Ureter (tissue), 1 donor: ENCODE measurements at places on chromosomes 6 and 20. TPM values are rescaled to one million over a fixed set of nuclear protein-coding genes. Genes with fewer than 3 reads are reported as not detected.

MTRF1L gene
- total RNA-seq, result 16.0 TPM

HDGFL1 gene
- not detected for total RNA-seq

CAP2 gene
- total RNA-seq, result 20.7 TPM

OSER1 gene
- 24.4 TPM for total RNA-seq

TMC2 gene
- total RNA-seq, result not detected

CTSZ gene
- total RNA-seq, result 116 TPM

SLC17A1 gene
- not detected for total RNA-seq

CDH26 gene
- total RNA-seq, result 31.0 TPM

RIPPLY2 gene
- total RNA-seq, result 0.86 TPM

SEMG1 gene
- not detected for total RNA-seq

HFE gene
- total RNA-seq, result 14.8 TPM

ESF1 gene
- total RNA-seq, result 18.9 TPM

SNTA1 gene
- total RNA-seq, result 9.6 TPM

ATXN1 gene
- 63.7 TPM for total RNA-seq

PNPLA1 gene
- 0.21 TPM for total RNA-seq

FAM217A gene
- not detected for total RNA-seq

LTA gene
- total RNA-seq, result not detected

TUBB1 gene
- not detected for total RNA-seq

ETV7 gene
- 7.6 TPM for total RNA-seq

TULP1 gene
- total RNA-seq, result 0.83 TPM

LATS1 gene
- total RNA-seq, result 46.2 TPM

LY6G6D gene
- total RNA-seq, result not detected

RBBP8NL gene
- 11.4 TPM for total RNA-seq

ADGRB3 gene
- 6.7 TPM for total RNA-seq

ADGRF5 gene
- total RNA-seq, result 25.9 TPM

PRICKLE4 gene
- 14.2 TPM for total RNA-seq

UNC93A gene
- total RNA-seq, result not detected

BMP6 gene
- 1.8 TPM for total RNA-seq

PHACTR1 gene
- 14.1 TPM for total RNA-seq

UBD gene
- 8.8 TPM for total RNA-seq

HLA-DOA gene
- 25.6 TPM for total RNA-seq

ZSCAN23 gene
- total RNA-seq, result 11.2 TPM
